Astrocyte of the cerebellum (primary cell): ENCODE measurements at places on chromosomes 7 and 10.

DNA sequence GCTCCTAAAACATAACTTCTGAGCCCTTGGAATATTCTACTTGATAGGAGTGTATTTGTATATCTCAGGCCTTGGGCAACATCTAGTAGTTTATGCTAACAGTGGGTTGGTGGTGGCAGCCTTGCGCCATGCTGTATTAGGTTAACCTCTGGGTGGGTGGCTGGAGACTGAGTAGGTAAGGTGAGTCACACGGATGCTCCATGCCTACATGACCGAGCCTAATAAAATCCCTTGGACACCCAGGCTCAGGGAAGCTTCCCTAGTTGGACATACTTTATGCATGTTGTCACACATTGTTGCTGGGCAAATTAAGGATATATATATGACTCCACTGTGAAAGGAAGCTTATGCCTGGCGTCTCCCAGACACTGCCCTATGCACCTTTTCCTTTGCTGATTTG is 6.0 kb upstream of the DAGLB start:
- DNase-seq: no peak

- no peak for DNase-seq
Measured at GRCh38 chr10:23918839-23919238, 290.1 kb upstream of the KIAA1217 start.

- peak; percentile 84 for DNase-seq
Measured at GRCh38 chr10:132516771-132517725, 20.5 kb upstream of the INPP5A start.

DNA sequence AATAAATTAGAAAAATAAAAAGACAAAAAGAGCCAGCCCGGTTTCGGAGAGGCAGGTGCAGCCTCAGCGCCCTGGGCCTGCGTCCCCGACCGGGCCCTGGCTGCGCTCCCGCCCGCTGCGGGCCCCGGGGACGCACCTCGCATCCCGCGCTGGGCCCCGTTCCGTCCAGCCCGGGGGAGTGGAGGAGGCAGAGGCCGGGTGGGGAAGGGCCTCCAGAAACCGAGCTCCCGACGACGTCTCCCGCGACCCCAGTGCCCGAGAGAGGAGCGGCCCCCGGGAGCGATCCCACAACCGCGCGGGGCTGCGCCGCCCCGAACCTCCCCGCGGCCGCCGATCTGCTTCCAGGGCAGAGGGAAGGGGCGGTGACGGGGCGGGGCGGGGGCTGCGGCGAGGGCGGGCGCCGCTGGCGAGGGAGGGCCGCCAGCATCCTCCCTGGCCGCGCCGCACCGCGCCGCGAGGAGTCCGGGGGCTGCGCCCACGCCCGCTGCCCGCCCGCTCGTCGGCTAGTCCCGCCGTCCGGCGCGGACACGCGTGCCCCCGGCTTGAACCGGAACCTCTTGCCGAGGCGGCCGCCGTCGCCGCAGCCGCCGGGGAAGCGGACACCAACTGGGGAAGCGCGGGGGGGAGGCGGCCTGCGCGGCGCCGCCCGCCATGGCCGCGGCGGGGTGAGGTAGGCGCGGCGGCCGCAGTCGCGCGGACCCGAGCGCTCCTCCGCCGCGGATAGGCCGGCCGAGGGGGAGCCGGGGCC is at the start of gene CCNY:
CCNY (plus strand) TSS at position 426 of the 748 bp plus-strand sequence. CDS start 545 bp downstream, outside the sequence.
- no peak for DNase-seq

- no peak for DNase-seq
Measured at GRCh38 chr7:17952387-17952786, 12.1 kb upstream of the SNX13 start.

GRCh38 chr10:51675088-51675487 is 24.3 kb downstream of the CSTF2T start:
- no peak for DNase-seq

- peak; percentile 19 for DNase-seq
Measured at GRCh38 chr7:46990761-46991160, 591.1 kb downstream of the TNS3 start.

- DNase-seq: peak; percentile 55
Measured at GRCh38 chr7:80699045-80699638, 60.7 kb downstream of the CD36 start.

DNA sequence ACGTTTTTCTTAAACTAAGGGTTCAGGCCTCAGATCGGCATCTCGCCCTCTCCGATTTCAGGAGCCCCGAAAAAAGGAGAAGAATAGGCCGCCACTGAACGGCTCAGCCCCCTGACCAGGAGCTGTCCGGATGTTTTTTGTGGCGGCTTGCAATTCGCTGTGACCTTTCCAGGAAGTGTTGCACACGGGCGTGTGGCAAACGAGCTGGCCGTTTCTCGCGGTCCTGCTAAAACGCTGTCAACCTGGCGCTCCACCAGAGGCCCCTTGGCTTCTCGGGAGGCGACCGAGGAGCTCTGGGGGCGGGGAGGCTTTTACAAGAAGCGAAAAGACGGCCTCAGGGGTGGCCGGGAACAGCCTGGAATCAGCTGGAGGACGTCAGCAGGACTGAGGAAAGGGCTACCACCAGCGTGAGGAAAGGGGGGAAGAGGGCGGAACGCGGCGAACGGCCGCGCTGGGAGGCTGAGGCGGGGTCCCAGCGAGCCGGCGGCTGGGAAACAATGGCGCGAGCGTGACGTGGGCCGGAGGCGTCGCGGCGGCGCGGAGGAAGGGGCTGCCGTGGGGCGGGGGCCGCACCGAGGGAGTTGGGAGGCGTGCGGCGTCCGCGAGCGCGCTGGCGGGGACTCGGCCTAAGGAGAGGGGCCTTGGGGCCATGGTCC is 493 bp downstream of the NT5C2 start:
- peak; percentile 61 for DNase-seq

DNA sequence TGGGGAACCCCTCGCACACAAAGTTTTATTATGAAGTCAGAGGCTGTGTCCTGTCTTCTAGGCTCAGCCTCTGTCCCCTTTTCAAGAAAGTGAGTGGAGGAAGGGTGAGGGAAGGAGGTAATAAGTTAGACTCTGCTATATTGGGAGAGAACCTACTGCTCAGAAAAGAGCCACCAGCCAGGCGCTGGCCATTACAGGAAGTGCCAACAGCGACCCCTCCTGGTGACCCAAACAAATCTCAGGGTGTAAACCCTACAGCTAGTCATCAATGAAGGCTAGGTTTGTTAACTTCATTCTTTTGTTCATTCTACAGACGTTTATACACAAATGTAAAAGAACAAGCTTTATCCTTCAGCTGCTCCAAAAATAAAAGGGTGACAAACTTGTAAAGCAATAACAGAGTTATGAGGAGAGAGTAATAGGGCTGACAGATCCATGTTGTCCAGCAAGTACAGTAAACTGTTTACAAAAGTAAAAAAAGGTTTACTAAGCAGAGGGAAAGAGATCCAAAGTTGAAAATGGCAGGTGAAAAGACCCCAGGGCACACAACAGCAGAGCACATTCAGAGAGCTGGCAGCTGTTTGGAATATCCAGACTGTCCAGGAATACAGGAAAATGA is 82.7 kb downstream of the FAM204A start:
- DNase-seq: no peak

GRCh38 chr10:49044293-49045193 is 70.8 kb downstream of the VSTM4 start:
- DNase-seq: no peak

- no peak for DNase-seq
Measured at GRCh38 chr10:11488126-11488525, 123.3 kb downstream of the USP6NL start.

- DNase-seq: no peak
Measured at GRCh38 chr10:71159892-71160291, 52.5 kb upstream of the UNC5B start.

- DNase-seq: no peak
Measured at GRCh38 chr10:117955176-117955575, 91.6 kb downstream of the RAB11FIP2 start.

DNA sequence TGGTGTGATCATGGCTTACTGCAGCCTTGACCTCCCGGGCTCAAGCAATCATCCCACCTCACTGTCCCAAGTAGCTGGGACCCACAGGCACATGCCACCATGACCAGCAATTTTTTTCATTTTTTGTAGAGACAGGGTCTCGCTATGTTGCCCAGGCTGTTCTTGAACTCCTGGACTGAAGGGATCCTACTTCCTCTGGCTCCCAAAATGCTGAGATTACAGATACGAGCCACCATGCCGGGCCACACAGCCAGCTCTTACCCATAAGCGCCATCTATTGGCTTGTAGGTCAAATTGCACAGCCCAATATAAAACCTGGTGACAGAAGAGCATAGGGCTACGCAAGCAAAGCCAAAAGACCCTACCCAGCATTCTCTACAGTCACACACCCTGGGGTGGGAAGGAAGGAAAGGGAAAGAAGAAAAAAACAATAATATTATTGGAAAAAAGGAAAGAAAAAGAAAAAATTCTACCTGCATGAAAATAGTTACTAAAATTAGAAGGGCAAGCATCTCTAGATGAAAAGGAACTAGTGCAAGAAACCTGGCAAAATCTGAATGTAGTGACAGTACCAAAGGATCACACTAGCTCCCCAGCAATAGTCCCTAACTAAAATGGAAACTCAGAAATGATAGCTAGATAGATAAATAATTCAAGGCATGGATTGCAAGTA is 29.4 kb upstream of the AMPH start:
- peak; percentile 32 for DNase-seq

GRCh38 chr7:110827287-110827855 is 263.6 kb upstream of the LRRN3 start:
- DNase-seq: no peak

DNA sequence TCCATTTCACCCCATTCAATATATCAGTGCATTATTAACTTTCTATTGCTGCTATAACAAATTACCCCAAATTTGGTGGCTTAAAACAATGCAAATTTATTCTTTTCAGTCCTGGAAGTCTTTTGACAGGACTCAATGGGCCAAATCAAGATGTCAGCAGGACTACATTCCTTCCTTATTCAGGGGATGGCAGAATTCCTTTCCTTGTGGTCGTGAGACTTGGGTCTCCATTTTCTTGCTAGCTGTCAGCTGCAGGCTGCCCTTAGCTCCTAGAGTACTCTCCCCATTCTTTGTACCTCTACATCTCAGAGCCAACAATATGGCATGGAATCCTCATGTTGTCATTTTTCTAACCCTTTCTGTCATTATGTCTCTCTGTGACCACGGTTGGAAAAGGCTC is 310.6 kb downstream of the HDAC9 start:
- DNase-seq: no peak

GRCh38 chr10:26087666-26088065 is 128.9 kb upstream of the GAD2 start:
- DNase-seq: no peak

GRCh38 chr10:109450702-109451101 is 472.6 kb downstream of the XPNPEP1 start:
- DNase-seq: no peak

GRCh38 chr10:6148908-6149307 is 53.8 kb upstream of the PFKFB3 start:
- DNase-seq: no peak

DNA sequence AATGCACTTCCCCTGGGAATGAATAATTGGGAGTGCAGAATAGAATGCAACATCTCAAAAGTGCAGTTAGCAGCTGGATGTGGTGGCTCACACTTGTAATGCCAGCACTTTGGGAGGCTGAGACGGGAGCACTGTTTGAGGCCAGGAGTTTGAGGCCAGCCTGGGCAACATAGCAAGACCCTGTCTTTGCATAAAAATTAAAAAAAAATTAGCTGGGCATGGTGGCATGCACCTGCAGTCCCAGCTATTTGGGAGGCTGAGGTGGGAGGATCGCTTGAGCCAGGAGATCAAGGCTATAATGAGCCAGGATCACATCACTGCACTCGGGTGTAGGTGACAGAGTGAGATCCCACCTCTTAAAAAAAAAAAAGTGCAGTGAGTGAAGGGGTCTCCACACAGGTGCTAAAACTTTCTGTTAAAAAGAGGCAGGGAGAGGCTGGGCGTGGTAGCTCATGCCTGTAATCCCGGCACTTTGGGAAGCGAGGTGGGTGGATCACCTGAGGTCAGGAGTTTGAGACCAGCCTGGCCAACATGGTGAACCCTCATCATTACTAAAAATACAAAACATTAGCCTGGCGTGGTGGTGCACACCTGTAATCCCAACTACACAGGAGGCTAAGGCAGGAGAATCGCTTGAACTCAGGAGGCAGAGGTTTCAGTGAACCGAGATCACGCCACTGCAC is 13.5 kb upstream of the ZMIZ1 start:
- no peak for DNase-seq
